ENCODE measurements at places on chromosomes 13 and 19. TPM values are rescaled to one million over a fixed set of nuclear protein-coding genes. Genes with fewer than 3 reads are reported as not detected.

B3GNT3 gene
- 6.1 TPM for total RNA-seq

SKA3 gene
- 12.2 TPM for total RNA-seq

IRS2 gene
- total RNA-seq: 23.3 TPM

OR7D4 gene
- not detected for total RNA-seq

SCEL gene
- total RNA-seq: 0.76 TPM

PGLYRP1 gene
- not detected for total RNA-seq

DBP gene
- 2.0 TPM for total RNA-seq

RNF113B gene
- total RNA-seq: not detected

FBXO17 gene
- total RNA-seq: 64.1 TPM

ZNF44 gene
- total RNA-seq: 0.94 TPM

SIGLEC11 gene
- total RNA-seq: 0.10 TPM

ZNF541 gene
- total RNA-seq: not detected

LILRB4 gene
- not detected for total RNA-seq

ONECUT3 gene
- not detected for total RNA-seq

MYH14 gene
- total RNA-seq: 6.4 TPM

NCCRP1 gene
- total RNA-seq: 2.3 TPM

PDE4C gene
- total RNA-seq: 0.47 TPM

SHISA2 gene
- not detected for total RNA-seq

ZNF726 gene
- total RNA-seq: 1.0 TPM

C19orf67 gene
- not detected for total RNA-seq

NALCN gene
- 4.5 TPM for total RNA-seq

KIR2DL4 gene
- total RNA-seq: not detected

PVR gene
- 110 TPM for total RNA-seq

PRSS57 gene
- total RNA-seq: not detected

CEACAM8 gene
- not detected for total RNA-seq

RTBDN gene
- 0.44 TPM for total RNA-seq

GRK1 gene
- total RNA-seq: not detected

FZR1 gene
- 22.7 TPM for total RNA-seq

FGF22 gene
- total RNA-seq: 0.64 TPM

SIGLECL1 gene
- total RNA-seq: not detected

FGF14 gene
- not detected for total RNA-seq

C1QTNF9 gene
- not detected for total RNA-seq

TGFB1 gene
- 129 TPM for total RNA-seq

ZFP82 gene
- 2.2 TPM for total RNA-seq

ZNF665 gene
- total RNA-seq: not detected

IQCN gene
- 0.99 TPM for total RNA-seq

CPAMD8 gene
- 0.11 TPM for total RNA-seq

SLC8A2 gene
- 0.38 TPM for total RNA-seq
